Activated T-helper 1 cell treated with anti-CD3 and anti-CD28 coated beads, Interleukin-2, amount 50 U/mL, for 16 hours (primary cell): ENCODE measurements at places on chromosomes 4 and X.

- no peak for DNase-seq
Observed at GRCh38 chr4:87802858-87803257, 3.5 kb downstream of the IBSP start.

DNA sequence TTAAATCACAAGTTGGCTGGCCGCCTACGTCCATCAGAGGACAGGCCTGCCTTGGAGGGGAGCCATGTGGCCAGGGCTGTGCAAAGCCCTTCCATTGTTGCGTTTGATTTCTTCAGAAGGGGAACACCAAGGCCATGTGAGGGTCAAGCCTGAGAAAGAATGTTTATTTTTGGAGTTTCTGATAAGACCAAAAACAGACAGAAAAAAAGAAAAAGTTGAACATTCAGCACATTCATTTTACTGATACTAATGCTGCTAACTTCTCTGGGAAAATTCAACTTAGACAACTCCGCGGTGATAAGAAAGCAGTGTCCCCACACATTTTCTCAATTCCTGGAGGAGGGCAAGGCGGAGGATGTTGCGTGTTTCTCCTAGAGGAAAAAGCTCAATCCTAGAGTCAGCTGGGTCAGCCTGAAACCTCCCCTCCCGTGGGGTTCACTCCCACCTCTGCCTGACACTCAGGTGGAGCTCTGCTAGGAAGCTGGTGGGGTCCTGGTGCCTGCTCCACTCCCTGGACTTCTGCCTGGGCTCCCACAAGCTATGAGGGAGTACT, 63.5 kb downstream of the ANAPC4 start:
- no peak for DNase-seq

GRCh38 chr4:128574706-128575105, 234.8 kb upstream of the JADE1 start:
- peak; percentile 22 for DNase-seq

DNA sequence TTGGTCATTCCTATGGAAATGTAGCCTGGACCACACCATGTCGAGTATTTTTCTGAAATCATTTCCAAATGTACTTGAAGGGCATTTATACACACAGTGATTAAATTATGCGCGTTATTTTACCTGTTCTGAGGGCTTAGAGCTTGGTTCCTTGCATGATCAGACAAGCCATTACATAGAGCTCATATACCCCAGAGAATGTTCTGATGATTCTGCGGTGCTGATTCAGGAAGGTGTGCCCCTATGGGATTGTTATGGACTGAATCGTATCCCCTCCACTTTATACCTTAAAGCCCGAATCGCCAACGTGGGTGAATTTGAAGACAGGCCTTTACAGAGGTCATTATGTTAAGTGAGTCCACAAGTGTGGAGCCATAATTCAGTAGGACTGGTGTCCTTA, 848.9 kb downstream of the TRIML1 start:
- DNase-seq: no peak

DNA sequence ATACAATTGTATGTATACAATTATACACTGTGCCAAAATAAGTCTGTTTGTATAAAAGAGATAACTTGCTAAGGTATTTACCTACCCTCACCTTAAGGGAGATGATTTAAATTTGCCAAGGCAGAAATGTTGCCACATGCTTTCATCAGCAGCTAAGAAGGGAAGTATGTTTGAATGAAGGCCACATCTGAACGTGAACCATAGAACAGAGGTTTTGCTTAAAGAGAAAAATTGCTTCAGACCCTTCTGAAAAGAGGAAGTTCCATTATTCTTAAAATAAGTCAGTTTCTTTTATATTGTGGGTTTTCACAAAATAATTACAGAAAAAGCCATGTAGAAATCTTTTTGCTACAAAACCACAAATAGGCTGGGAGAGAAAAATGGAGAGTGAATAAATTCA, 621.5 kb upstream of the HTR2C start:
- DNase-seq: no peak

GRCh38 chr4:142238589-142238988, 602.2 kb downstream of the IL15 start:
- no peak for DNase-seq

- DNase-seq: no peak
Observed at GRCh38 chr4:76745240-76745639, 152.7 kb downstream of the SOWAHB start.

GRCh38 chr4:177441061-177441802, 1.0 kb downstream of the AGA start:
- DNase-seq: no peak

DNA sequence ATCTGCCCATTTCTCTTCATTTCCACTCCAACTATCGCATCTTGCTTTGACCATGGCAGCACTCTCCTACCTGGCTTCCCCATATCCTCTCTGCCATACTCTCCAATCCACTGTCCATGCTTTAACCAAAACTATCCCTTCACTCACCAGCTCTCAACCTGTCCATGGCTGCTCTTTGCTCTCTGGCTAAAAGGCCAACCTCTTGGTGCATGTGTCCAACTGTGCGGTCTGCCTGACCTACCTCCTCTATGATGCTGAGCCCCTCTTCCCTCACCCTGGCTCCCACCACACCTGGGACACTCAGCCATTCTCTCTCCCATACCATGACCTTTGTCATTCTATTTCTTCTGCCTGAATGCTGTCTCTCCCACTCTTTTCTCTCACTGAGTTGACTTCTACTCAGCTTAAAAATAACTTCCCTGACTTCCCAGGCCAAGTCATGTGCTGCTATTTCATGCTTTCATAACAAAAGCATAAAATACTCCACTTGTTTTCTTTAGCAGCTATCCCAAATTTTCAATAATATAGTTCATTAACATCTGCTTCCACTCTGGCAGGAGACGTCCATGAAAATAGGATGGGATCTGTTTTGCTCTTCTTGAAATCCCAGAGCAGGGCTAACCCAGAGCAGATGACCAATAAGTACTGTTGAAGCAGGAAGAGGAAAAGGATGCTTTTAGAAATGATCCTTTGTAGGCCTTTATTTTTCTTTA, 29.8 kb upstream of the KLF3 start:
- DNase-seq: no peak

GRCh38 chrX:48936429-48937053, 17.7 kb upstream of the PIM2 start:
- DNase-seq: no peak

DNA sequence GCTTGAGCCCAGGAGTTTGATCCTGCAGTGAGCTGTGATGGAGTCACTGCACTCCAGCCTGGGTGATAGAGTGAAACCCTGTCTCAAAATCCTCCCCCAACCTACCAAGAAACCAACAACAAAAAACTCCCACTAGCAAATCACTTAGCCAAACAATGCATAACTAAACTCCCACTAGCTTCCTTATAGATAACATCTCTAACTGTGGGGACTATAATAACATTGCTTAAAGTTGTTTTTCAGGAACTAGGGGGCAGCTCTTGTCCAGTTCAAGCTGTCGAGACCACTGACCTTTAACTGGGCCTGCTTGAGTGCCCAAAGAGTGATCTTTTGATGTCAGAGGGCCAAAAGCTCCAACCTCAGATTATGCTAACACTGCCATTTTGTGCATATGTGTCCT, 81.7 kb downstream of the FREM3 start:
- DNase-seq: no peak

- no peak for DNase-seq
Observed at GRCh38 chr4:148259841-148260240, 182.4 kb downstream of the NR3C2 start.

- no peak for DNase-seq
Observed at GRCh38 chr4:2940267-2941137, 22.7 kb downstream of the NOP14 start.

- DNase-seq: no peak
Observed at GRCh38 chr4:66556651-66557278, 886.5 kb upstream of the EPHA5 start.

DNA sequence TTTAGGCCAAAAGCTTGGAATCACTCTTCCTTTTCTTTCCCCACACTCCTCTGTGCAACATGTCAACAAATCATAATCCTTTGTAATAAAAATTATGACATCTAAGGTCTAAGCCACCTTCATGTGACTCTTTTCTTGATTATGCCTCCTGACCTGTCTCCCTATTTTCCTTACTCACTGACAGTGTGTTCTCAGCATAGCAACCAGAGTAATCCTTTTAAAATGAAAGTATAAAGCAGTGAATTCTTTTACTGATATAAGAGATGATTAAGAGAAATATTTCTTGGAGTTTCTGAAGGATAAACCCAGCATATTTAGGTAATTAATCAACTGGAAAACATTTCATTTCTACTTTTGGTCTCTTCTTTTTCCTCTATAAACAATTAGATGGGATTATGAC, 44.7 kb downstream of the USO1 start:
- DNase-seq: no peak

GRCh38 chr4:81173213-81173612, 41.8 kb downstream of the PRKG2 start:
- DNase-seq: no peak

GRCh38 chr4:75662626-75663025, 10.6 kb downstream of the G3BP2 start:
- no peak for DNase-seq

DNA sequence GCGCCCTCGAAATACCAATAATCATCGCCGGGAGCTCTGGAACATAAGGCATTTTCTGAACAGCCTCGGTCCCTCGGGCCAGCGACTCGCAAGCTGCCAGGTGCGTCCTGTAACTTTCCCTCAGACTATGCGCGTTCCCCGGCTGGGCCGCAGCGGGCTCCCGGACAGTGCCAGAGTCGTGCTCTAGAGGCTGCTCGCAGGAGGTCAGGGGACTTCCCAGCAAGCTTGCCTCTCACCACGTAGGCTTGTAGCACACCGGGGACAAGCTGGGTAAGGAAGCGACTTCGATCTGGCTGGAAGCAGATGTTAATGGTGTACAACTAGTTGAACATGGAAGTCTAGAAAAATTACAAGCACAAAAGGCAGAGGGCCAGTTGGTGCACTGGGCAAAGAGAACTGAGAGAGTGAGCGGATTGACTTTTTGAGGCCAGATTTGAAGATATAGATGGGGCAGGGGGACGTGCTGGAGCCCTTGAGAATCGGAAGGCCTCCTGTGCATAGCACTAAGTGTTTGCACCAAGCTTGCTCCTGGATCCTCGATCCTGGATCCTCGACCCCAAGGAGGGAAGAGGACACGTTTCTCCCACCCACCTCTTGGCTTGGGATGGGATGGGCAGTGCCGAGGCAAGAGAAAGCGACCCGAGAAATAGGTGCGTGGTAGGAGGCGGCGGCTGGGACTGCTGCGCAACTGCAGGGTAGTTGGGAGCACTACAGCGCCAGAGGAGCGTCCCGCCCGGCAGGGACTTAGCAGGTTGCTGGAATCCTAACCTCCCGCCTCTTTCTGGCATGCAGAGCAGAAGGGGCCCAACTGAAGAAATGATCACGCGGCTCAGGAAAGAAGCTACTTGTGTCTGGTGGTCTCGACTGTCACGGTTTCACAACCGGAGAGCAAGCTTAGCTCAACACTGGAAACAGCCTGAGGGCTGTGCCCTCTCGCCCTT, 19.9 kb upstream of the ZIC3 start:
- no peak for DNase-seq

DNA sequence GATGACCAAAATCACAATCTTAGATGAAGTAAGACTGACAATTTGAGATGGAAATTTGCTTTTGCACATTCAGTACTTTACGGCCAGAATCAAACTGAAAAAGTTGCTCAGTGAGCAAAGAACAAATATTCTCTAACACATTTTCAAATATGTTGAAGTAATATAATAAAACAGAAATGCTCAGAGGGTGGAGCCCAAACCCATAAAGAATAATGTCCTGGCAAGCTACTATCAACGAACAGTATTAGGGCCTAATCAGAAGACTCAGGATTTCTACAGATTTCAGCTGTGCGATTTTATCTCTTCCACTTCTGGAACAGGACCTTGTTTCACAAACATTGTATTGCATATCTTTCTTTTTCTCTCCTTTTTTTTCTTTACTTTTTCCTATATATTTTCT, 505.0 kb downstream of the TECRL start:
- DNase-seq: no peak

- no peak for DNase-seq
Observed at GRCh38 chr4:29151584-29151983, 1568.6 kb upstream of the PCDH7 start.

- DNase-seq: no peak
Observed at GRCh38 chr4:129046055-129046959, 47.0 kb downstream of the SCLT1 start.

GRCh38 chr4:83510442-83510841, 25.5 kb upstream of the GPAT3 start:
- DNase-seq: no peak

DNA sequence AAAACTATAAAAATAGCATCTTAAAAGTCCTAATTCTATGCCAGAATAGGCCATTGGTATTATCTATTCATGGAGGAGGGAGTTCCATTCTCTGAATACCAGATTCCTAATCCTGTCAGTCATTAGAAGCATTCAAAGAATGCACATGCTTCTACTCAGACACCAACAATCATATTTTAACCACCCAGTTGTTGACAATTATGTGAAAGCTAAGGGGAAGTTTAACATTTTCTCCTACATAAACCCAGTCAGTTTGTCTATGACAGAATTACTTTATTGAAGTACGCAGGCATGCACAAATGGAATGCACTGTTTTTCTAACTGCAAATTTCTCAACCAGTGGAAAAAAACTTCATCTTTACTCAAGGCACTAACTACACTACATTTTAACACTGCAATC, 69.6 kb upstream of the MTNR1A start:
- DNase-seq: no peak

DNA sequence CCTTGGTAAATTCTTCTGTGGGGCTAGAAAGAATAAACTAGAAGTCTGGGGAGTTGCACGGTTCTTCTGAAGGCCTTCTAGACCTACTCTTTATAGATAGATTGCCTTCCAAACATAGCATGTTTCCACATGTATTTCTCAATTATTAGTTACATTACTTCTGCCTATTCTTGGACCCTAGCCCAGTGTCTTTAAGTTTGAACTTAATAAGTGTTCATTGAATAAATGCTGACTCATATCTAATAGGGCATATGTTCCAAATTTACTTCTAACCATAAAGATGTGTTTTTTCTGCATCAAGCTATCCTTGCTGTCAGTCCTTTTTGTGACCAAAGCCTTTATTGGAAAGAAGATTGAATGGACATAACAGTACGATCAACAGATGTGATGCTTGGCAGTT, 503.6 kb upstream of the ZFP42 start:
- DNase-seq: no peak

DNA sequence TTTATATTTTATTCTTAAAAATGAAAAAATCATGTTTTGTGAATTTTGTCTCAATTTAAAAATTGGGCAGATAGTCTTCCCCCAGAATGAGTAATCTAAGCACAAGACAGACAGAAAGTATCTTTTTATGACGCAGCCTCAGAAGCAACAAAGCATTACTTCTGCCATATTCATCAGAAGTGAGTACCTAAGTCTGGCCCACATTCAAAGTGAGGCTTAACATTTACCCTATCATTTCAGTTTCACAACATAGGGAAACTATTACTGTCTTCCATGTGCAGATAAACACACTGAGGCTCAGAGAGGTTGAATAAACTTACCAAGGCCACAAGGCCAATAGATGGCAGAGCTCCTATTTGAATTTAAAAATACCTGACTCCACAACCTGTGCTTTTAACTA, 4.4 kb upstream of the PRDX4 start:
- DNase-seq: no peak
